Activated gamma-delta T cell (primary cell): ENCODE measurements at places on chromosomes 7 and 10.

GRCh38 chr10:77548157-77548556 is 89.5 kb downstream of the KCNMA1 start:
- no peak for DNase-seq

DNA sequence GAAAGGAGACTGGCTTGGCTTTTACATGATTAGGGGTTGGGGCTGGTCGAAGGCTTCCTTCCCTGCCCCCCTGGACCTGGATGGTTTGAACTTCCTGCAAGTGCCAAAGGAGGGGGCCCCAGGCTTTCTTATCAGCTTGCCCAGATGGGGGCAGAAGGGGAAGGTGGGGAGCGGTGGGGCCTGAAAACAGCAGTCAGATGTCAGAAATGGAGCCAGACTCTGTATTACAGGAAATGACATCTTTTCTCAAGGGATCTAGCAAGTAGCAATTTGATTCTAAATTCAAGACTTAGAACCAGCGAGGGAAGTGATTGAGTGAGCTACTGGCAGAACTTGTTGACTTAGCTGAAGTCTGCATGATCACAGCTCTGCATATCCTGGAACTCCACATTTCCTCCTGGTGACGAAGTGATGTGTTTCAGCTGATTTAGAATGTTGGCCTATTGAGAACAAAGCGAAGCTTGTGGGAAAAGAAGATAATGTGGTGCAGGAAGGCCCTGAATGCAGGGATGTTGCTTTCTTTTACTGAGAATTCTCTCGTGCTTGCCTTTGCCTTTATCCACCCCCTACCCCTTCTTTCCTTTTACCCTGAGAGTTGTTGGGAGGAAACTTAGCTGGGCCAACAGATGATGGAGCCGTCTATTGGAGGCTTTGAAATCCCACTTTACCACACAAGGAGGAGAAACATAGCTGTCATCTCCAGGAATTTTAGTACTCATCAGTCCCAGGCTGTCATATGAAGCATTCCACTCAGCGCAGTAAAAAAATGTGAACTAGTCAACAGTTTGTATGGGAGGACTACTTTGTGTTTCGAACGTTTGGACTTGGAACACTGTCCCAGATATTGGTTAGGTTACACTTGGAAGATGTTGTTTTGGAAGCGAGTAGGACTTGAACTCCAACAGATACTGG is 43.2 kb downstream of the CCNY start:
- DNase-seq = no peak

DNA sequence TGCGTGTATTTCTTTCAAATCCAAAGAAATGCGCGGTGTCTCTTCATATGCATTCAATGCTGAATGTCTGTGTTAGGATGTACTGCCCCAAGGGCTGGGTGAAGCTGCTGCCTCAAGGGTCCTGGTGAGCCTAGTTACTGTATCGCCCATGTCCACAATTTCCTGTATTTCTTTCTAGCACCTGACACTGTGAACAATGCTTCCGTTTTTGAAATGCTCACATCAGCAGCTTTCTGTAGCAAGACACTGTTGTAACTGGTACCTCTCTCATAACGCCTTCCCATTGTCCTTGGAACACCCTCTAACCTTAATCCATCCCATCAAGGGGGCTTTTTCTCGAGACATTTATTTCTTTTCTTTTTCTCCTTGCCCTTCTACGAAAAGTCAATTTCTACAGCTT is 25.1 kb downstream of the NRP1 start:
- no peak for DNase-seq

GRCh38 chr10:66252986-66253385 is 672.9 kb upstream of the LRRTM3 start:
- no peak for DNase-seq
